ENCODE measurements at places on chromosomes 16 and 17. TPM values are rescaled to one million over a fixed set of nuclear protein-coding genes. Genes with fewer than 3 reads are reported as not detected.

Gene CLUH
- total RNA-seq, result 205 TPM

Gene MAF
- total RNA-seq, result 18.8 TPM

Gene GP1BA
- not detected for total RNA-seq

Gene MGRN1
- total RNA-seq, result 31.6 TPM

Gene KRT25
- not detected for total RNA-seq

Gene OR1E2
- total RNA-seq, result not detected

Gene DRG2
- 19.4 TPM for total RNA-seq

Gene CLEC18B
- not detected for total RNA-seq

Gene LLGL2
- total RNA-seq, result 5.1 TPM

Gene QPRT
- 26.0 TPM for total RNA-seq

Gene KRT13
- not detected for total RNA-seq

Gene ZFPM1
- total RNA-seq, result 3.5 TPM

GRCh38 chr16:71476457-71477124 lies 12.5 kb downstream of the ZNF19 start:
- no peak for DNase-seq

- no peak for DNase-seq
Measured at GRCh38 chr16:10579575-10579964, 828 bp downstream of the EMP2 start.

DNA sequence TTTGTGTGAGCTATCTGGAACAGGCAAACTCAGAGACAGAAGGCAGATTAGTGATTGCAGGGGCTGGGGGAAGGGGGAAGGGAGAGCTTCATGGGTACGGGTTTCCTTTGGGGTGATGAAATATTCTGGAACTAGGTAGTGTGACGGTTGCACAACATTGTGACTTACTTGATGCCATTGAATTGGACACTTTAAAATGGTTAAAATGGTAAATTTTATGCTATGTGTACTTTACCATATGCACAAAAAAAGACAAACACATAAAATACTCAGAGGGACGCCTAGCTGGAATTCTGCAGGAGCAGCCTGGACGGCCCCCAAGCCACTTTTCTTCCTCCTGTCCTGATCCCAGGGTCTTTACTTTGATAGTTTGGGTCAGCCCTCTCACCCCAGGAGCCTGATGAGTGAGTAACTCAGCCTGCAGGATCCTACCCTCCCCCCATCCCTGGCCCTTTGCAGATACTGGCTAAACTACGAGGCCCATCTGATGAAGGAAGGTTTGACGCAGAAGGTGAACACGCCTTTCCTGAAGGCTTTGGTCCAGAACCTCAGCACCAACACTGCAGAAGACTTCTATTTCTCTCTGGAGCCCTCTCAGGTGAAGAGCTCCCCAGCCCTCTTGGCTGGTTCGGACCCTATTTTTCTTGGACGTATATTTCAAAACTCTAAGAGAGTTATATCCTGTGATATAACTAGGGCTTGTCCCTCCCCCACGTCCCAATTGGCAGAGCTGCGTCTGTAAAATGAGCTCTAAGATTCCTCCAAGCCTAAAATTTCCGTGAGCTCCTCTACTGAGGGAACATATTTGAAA lies 7.8 kb downstream of the ADGRG3 start:
- no peak for DNase-seq

GRCh38 chr17:8875957-8876356 lies 8.5 kb upstream of the PIK3R6 start:
- no peak for DNase-seq

GRCh38 chr16:68219725-68220351 lies 16.1 kb downstream of the ESRP2 start:
- no peak for DNase-seq

DNA sequence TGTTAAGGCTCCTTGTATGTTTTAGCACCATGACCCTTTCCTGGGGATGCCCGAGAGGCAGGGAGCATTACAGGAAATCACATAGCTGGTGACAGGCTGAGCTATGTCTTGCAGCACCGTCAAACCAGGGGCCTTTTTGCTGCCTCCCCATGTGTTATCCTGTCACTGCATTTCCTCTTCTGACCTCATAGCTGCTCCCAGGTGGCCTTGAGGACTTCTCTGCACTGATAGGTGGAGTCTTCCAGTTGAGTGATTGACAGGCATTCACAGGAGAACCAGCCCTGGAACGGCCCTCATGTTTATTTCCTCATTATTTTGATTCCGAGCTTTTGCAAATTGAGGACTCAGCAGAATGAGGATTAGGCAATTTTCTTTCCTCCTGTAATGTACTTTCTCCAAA lies 349.6 kb downstream of the HAPSTR1 start:
- no peak for DNase-seq

DNA sequence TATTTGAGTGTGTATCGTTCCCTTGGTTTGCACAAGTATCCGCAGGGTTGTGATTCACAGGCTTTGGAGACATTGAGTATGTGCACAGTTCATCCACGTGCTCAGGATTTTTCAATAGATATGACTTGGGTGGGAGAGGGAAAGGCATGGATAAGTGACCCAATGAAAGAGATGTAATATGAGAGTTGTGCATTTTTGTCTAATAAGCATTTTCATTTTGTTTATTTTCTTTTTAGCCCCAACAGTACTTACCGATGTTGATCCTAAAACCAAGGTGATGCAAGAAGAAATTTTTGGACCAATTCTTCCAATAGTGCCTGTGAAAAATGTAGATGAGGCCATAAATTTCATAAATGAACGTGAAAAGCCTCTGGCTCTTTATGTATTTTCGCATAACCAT lies 14.5 kb downstream of the ALDH3A2 start:
- no peak for DNase-seq

GRCh38 chr17:32382526-32383223 lies 32.7 kb downstream of the ZNF207 start:
- DNase-seq, result no peak

- DNase-seq, result no peak
Measured at GRCh38 chr17:30957741-30958140, 13.1 kb upstream of the RNF135 start.

DNA sequence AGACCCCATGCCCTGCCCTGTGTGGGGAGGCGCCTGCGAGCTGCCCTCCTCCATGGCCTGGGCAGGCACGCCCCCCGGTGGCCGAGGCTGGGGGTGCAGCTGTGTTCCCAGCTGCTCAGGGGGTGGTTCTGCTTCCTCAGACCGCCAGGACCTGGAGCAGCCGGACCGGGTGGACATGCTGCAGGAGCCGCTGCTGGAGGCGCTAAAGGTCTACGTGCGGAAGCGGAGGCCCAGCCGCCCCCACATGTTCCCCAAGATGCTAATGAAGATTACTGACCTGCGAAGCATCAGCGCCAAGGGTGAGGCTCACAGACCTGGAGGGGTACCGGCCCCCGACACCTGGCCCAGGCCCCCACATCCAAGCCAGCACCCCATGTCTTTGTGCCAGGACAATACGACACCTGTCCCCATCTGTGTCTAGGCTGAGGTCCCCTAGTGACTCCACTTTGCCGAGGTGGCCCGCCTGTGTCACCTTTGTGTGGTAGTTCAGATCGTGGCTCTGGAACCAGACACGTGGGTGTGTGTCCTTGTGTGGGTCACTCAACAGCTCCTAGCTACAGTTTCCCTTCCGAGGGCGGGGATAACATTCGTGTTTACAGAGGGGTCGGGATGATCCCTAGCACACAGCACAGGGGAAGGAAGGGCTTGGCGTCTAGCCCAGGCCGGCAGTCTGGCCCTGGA lies 9.3 kb downstream of the GJD3 start:
- DNase-seq, result peak; percentile 89

DNA sequence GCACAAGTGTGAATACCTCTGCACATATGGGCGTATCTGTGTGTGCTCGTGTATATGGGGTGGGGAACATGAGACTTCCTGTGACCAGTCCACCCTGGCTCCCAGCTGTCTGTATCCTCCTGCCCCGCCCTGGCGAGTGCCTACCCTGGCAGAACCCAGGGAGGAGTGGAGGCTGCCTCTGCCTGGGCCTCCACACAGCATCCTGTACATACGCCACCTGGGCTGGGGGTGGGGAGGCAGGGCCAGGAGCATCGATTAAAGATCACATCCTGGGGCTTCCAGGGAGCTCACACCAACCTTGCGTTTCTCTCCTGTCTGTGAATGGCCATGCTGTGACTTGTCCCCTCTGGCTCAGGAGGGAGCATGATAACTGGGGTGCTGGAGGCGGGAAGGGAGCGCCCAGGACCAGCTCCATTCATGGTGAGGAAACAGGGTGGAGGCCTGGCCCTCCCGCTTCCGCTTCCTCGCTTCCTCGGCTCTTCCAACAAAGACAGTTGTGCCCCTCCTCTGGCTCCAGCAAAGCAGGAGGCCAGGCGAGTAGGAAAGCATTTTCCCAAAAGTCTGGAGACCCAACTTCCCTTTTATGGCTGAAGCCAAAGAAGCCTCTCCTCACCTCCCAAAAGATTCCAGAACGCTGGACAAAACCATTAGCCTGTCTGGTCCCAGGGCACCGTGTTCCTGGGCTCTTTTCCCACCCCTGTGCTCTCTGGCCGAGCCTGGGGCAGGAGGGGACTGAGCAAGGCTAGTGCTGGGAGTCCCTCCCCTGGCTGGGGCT lies 22.9 kb downstream of the ADAM11 start:
- DNase-seq, result peak; percentile 75

- no peak for DNase-seq
Measured at GRCh38 chr16:31224092-31224955, 7.4 kb upstream of the PYDC1 start.

DNA sequence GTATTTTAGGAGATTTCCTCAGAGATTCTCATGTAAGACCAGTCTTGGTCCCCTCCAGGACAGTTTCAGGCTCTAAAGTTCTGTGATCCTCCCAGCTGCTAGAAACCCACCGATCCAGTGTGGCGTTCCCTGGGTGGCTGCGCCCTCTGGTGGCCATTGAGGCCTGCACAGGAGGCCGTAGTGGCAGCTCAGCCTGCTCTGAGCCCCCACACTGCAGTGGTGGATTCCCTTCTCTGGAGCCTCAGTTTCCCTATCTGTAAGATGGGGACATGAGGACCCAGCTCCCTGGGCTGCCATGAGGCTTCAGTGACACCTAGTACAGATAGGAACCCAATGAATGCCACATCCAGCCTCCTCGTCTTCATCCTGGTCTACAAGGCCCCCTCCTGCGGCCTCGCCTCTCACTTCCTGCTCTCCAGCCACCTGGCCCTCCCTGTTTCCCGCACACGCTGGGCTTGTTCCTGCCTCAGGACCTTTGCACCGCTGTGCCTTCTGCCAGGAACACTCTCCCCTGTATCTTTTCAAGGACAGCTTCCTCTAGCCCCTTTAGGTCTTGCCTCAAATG lies 16.5 kb downstream of the CCDC102A start:
- peak; percentile 89 for DNase-seq

- DNase-seq, result no peak
Measured at GRCh38 chr17:13460261-13461000, 141.3 kb downstream of the HS3ST3A1 start.

GRCh38 chr17:30545024-30545423 lies 67.8 kb downstream of the GOSR1 start:
- no peak for DNase-seq

- no peak for DNase-seq
Measured at GRCh38 chr17:67549820-67550219, 167.9 kb upstream of the NOL11 start.

- DNase-seq, result no peak
Measured at GRCh38 chr16:77874347-77874746, 86.0 kb downstream of the VAT1L start.

DNA sequence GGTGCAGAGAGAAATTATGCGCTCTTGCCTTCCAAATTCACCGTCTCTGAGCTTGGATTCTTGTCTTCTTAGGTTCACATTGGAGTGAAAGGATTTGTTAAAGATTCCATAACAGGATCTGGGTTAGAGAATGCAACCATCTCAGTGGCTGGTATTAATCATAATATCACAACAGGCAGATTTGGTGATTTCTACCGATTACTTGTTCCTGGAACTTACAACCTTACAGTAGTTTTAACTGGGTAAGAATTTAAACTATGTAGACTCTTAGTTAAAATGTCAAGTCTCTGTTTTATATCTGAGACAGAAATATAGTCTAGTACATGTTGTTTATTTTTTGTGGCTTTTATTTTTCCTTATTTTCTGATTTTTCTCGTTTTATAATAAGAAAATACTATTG lies 42.9 kb downstream of the CPD start:
- no peak for DNase-seq

DNA sequence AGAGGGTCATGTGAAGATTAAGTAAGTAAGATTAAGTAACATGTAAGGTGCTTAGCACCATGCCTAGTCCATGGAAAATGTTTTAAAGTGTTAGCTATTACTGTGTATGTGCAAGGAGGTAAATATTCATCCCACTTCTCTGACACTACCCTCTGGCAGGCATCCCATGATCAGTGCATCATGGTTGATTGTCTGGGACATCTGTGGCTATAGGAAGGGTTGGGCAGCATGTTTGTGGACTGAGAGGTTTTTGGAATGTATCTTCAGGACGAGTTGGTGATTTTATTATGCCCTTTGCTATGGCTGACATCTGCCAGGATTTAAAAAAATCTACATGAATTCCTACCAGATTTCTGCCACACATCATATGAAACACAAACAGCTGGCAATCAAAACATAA lies 6.5 kb upstream of the TAOK1 start:
- no peak for DNase-seq

DNA sequence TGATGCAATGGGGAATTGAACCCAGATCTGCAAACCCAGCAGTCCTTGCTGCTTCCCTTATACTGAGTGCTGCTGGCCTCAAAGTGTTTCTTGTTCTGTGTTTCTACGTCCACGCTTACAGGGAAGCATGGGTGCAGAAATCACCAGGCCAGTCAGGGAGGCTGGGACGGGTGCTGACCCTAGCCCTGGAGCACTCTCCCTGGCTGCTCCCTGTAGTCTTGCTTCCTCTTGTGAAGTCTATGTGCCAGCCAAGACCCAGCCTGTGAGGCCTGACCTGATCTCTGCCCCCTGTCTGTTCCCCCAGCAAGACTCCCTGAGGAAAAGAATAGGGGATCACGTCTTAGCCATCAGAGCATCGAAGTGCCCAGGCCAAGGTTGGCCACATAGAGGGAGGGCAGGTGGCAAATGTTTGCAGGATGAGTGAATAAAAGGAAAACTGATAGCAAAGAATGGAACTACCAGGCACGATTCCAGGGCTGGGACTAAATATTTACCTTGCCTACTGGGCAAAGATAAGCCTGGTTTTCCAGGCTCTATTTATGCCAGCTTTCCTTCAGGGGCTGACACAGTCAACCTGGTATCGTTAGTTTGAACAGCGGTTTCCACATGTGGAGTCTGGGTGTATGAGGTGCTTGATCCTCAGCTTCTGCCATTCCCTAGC lies 41.2 kb upstream of the RHOT1 start:
- no peak for DNase-seq

DNA sequence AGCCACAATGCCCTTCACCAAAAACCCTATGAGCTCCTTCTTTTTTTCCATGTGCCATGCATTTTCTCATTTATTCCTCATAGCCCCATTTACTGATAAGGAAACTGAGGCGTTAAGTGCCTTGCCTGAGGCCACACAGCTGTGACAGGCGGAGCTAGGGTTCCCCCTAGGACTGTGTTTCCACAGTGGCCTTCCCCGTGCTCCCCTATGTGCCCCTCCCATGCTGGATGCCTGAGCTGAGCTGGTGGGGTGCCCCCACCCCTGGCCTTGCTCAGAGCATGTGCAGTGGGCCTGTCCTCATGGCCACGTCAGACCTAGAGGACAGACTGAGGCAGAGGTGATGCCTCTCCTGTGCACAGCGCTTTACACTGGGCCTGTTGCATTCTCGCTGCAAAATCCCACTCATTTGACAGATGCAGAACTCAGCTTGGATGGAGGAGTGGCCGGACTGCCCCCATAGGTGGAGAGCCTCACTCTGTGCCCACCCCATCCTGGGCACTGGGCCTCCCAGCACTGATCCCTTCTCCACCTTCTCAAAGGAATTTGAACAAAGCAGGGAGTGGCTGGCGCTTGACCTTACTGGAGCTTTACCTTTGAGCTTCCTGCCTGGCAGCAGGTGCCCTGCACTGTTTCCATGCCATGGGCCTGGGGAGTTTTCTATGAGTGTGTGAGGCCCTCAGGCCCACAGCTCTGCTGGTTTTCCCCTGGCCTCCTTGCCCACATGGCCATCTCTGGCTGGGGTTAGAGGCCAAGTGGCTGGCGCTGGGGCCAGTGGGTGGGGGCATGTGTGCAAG lies 2.6 kb downstream of the MAP2K3 start:
- DNase-seq, result no peak

Measured in left ventricle myocardium superior (tissue), 1 donor.